Activated CD8-positive, alpha-beta T cell treated with anti-CD3 and anti-CD28 coated beads, Interleukin-2, amount 10 ng/mL, durations not matched to agents 7 days and 5 days (primary cell): ENCODE measurements at places on chromosomes 7 and 10.

- no peak for DNase-seq
Observed at GRCh38 chr10:132436861-132437410, 39.9 kb downstream of the PWWP2B start.

DNA sequence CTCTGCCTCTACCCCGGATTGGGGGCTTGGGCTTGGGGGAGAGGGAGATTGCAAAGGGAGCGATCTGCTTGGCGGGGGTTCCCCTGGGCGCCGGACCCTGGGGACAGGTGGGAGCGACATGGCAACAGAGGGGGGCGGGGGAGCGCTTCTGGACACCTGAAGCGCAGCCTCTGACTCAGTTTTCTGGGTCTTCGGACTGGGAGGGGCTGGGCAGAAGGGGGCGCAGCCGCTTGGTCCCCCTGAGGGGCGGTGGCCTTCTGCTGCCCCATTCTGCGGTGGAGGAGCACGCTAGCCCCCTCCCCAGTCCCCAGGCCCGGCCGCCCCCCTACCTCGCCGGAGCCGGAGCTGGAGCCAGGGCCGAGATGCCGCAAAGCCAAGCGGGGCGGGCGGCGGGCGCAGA lies 380 bp downstream of the NAT16 start:
- DNase-seq: no peak

GRCh38 chr7:74403521-74404387 lies 50.0 kb upstream of the GTF2IRD1 start:
- DNase-seq: no peak

GRCh38 chr10:108003576-108003975 lies 839.1 kb upstream of the SORCS1 start:
- no peak for DNase-seq

DNA sequence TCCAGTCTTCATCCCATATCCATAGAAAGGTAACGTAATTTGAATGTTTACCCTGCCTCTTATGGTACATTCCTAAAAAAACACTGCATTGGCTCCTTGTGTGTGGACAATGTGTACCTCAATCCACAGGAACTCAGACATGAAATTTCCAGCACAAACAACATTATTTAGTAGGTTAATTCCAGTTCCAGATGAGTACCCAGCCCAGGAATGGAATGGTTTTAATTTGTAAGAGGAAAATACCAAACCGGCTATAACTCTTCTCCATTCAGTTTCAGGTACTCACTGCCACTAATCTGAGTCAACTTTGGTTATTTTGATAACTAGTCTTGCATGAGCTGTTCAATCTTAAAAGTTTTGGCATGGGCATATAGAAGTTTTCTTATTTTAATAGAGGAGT lies 39.0 kb downstream of the TFPI2 start:
- DNase-seq: no peak

- no peak for DNase-seq
Observed at GRCh38 chr10:99358101-99358500, 28.9 kb downstream of the CNNM1 start.

GRCh38 chr10:104809288-104810090 lies 168.4 kb downstream of the SORCS3 start:
- no peak for DNase-seq

DNA sequence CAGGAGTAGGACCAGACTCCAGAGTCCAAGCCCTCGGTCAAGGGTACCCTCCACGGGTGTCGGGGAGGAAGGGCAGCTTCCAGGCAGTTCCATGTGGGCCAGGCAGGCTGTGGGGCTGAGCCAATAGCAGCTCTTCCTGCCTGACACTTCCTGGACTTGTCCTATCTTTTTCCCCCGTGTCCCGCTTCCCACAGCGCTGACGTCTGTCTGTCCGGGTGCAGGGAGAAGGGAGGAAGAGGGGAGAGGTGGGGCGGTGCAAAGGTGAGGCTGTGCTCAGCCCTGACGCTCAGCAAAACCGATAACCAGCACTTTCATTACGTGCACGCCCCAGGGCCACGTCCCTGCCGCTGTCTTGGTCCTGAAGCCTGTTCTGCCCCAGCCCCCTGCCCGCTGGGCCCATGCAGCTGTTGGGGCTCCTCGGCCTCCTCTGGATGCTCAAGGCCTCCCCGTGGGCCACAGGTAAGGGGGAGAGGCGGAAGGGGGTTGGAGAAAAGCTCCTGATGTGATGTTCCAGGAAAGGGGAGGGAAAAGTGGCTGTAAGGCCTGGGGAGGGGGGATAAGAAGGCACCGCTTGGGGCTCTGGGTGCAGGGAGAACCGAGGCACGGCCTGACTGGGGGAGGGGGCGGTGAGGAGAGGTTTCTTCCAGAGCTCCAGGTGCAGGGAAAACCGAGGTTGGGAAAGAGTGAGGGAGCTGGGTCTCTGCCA lies at the start of gene MUC3A:
Gene MUC3A, plus strand, starts transcription at position 308 of the 706 bp plus-strand sequence. Its CDS starts 91 bp downstream, at position 399.
- no peak for DNase-seq

GRCh38 chr10:17984056-17984455 lies 32.3 kb downstream of the SLC39A12 start:
- no peak for DNase-seq

GRCh38 chr10:19882621-19883020 lies 66.4 kb downstream of the PLXDC2 start:
- DNase-seq: no peak

GRCh38 chr7:8147760-8148463 lies 114.1 kb downstream of the ICA1 start:
- DNase-seq: no peak

DNA sequence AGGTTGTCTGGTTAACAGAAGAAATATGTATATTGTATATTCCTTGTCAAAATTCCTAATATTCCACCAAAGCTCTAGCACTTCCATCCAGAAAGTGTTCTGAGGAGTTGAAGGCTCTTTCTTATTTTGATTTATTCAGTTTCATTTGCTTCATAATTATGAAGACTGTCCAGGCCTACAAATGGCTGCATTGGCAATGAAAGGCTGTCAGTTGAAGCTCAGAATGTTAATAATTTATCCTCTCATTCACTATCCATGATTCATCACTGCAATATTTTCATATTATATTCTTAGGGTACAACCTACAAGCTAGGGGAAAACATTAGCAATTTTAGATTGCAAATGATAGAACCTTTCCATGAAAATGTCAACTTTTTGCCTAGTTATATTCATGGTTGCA lies 57.3 kb downstream of the ARID5B start:
- no peak for DNase-seq

DNA sequence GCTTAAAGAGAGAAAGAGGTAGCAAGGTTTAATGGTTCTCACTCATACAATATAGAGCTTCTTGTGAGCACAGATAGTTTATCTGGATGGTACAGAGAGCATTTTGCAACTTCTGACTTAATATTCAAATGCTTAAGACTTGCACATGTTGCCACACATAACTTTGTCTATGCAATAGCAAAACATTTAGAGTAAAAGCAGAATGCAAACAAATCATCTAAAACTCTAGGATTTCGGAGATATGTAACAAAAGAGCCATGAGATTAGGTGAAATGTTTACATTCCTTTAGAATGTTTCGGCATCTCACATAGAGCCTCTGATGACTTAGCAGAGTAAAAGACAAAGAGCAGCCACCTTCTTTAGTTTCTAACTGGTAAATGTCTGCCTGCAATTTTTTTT lies 717.1 kb upstream of the LRRN3 start:
- DNase-seq: no peak

DNA sequence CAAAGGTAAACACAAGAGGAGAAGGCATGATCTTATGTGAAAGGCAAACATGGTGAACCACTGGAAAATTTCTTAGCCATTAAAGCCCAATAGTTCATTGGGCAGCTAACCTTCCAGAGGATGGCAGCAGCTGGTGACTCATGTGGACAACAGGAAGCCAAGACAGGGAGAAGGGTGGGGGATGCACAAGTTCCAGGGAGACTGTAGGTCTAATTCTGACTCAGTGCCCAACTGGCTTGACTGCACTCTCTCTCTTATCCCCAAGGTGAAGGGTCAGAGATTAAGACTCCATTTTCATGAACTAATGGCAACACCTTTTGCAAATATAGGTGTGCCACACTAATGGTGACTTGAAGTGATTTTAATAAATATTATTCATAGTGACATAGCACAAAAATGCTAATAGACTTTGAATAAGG lies 47.9 kb upstream of the SLC35B4 start:
- no peak for DNase-seq

GRCh38 chr10:122244001-122244975 lies 26.8 kb upstream of the BTBD16 start:
- DNase-seq: no peak

DNA sequence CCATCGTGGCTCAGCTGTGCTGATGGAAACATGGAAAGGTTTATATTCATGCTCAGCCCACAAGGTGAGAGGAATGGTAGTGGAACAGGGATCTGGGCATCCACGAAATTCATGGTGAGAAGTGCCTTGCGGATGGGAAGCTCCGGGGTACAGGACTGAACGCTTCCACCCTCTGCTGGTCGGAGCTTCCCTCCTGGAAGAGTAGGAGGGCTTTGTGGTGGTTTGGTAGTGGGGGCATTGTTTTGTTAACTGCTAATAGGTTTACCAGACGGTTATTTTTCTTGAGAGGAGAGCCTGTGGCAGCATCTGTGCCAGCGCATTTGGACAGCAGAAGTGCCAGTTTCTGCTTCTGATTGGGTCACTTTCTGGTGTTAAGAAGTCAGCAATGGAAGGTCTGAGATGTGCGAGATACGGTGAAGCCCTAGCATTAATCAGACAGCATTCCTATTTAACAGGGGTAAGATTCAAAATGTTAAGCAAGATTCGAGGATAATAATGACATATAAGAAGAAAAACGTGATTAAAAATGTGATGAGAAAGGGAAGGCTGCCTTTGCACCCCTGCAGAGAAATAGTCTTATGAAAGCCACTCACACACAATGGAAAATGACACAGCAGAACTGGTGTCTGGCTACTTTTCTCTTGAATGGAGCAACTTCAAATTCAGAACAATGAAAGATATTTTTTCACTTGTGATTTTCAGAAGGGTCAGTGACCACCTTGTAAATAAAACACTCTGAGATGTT lies 17.7 kb downstream of the ABCA13 start:
- no peak for DNase-seq

- no peak for DNase-seq
Observed at GRCh38 chr7:6026820-6027311, 4.3 kb upstream of the ANKRD61 start.

- DNase-seq: no peak
Observed at GRCh38 chr7:45457591-45457990, 116.6 kb upstream of the ADCY1 start.

GRCh38 chr10:35019041-35020024 lies 70.8 kb downstream of the CUL2 start:
- DNase-seq: no peak

GRCh38 chr7:46660402-46660980 lies 739.4 kb upstream of the IGFBP3 start:
- DNase-seq: no peak

DNA sequence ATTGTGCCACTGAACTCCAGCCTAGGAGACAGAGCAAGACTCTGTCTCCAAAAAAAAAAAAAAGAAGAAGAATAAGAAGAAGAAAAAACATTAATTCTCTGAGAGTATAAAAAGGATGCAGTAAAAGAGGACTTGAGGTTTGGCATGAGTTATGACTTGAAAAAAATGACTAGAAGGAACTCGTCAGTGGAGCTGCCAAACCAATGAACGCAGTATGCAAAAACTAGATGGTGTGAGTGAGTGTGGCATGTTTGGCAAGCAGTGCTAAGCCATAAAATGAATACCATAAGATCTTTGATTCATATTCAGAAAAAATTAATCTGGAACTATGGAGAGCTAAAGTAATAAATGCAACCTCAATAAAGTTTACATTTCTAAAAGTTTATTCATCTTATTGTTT lies 68.6 kb upstream of the MEOX2 start:
- DNase-seq: no peak

GRCh38 chr7:132435016-132435990 lies 141.0 kb downstream of the PLXNA4 start:
- peak; percentile 49 for DNase-seq

DNA sequence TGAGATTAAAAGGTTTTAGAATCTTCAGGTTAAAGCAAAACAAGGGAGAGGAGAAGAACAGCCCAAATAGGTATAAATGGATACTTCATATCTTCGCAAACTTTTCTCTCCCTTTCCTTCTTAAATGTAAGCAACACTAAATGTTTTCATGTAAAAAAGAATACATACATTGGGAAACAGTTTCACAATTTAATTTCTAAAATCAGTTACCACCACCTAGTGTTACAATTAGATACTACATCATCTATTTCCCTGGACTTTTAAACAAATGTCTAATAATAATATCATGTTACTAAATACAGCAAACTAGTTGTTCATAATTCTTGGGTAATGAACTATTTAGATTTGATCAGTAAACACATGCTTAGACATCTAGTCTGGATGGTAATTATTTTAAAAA lies 35.8 kb downstream of the MINDY3 start:
- no peak for DNase-seq

DNA sequence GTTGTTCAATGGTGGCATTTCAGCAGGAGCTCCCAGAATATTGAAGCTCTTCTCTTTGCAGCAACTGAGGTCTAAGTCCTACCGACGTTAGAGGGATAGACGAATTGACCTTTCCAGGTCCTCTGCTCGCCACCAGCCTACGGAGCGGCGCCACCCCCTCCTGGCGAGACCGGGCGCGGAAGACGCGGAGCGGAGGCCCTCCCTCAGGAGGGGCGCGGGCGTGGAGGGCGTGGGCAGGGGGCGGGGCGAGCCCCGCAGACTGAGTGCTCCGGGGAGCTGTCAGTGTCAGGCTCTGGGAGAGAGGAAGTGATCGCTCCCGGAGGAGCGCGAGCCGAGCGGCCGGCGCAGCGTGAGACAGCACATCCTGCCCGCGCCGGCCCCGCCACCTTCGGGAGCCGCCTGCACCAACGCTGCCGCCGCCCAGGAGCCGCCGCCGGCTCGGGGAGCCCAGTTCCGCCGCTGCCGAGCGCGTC lies at the start of gene DYNC1I1:
Gene DYNC1I1, plus strand, starts transcription at position 257 of the 473 bp plus-strand sequence. CDS start 32,176 bp downstream, outside the sequence.
- DNase-seq: peak; percentile 29

DNA sequence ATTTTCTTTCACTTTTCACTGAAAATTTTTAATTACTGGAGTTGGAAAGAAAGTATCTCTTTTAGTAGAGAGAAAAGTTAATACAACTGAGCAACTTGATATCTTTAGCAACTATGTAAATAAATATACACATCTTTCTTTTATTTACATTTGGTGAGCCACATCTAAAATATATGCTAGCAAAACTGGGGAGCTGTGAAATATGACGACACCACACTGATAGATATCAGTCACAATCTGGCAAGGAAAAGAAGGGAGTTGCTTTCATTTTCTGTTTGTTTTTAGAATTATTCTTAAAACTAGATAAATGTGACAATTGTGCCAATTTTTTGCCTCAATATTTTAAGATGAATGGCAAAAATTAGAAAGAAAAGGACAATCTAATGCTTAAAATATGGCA lies 2.7 kb upstream of the ZNF804B start:
- DNase-seq: no peak

- no peak for DNase-seq
Observed at GRCh38 chr10:16950656-16951601, 133.7 kb upstream of the RSU1 start.

- DNase-seq: no peak
Observed at GRCh38 chr7:86863452-86863851, 196.0 kb downstream of the ELAPOR2 start.

GRCh38 chr10:4586776-4587175 lies 239.2 kb upstream of the AKR1E2 start:
- no peak for DNase-seq
